ENCODE measurements at places on chromosomes 2 and 18.

- DNase-seq, result no peak
Observed at GRCh38 chr2:99910902-99911301, 231.5 kb downstream of the AFF3 start.

GRCh38 chr2:17915099-17915498 is 36.6 kb downstream of the KCNS3 start:
- no peak for DNase-seq

DNA sequence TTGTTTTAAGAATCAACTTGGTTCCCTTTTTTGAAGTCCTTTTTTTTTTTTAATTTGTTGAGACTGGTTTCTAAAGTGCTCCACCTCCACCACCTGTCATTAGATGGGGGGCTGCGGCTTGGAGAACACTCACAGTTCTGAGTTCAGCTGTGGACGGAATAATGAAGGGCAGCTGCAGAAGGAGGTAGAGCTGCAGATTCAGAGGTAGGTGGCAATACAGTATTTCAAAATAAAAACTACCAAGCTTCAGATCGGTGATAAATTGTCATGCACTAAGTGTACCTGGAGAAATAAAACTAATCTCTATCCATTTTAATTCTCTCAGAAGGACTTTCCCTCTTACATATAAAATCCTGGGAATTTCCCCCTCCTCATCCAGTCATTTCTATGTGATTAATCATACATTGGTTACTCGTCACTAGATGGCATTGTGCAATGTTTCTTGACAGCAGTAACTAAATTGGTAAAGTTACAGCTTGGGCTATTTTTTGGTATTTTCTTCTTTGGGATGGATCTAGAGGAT is 81.1 kb upstream of the SLC39A10 start:
- peak; percentile 94 for DNase-seq

GRCh38 chr18:13443552-13443951 is 225.0 kb downstream of the LDLRAD4 start:
- DNase-seq, result no peak

DNA sequence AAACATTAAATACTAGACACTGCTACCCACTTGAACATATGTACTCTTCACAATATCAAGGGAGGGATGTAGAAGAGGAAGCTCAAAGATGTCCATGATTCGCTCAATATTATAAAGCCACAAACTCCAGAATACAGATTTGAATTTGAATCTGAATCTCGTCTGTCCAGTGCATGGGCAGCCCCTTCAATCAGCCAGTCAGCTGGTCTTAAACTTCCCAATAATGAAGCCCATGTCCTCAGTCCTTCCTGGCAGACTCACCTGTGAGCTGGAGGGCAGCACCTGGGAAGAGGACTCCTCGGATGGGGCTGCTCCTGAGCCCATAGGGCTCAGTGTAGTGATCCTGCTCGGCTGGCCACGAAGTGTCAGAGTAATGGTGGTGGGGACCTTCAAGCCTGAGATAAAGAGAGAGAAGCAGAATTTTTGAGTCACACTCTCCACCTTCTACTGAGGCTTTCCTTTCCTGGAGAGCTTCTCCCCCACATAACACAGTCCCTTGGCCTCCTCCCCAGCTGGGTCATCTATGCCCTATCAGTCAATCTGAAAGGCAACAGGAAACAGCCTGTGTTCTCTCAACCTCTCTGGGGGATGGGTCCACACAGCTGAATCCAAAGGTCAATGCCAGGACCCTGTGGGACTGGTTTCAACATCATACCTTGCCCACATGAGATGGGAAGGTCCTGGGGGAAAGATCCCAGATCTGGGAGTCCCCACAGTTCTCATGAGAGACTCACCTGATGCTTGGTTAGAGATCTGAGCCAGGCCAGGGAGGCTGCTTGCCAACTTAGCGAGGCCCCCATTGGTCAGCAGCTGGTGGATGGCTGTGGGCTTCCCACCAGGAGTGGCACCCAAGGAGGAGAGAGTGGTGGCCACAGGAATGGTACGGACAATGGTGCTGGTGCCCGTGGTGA is 36.5 kb downstream of the KANSL3 start:
- DNase-seq, result no peak

DNA sequence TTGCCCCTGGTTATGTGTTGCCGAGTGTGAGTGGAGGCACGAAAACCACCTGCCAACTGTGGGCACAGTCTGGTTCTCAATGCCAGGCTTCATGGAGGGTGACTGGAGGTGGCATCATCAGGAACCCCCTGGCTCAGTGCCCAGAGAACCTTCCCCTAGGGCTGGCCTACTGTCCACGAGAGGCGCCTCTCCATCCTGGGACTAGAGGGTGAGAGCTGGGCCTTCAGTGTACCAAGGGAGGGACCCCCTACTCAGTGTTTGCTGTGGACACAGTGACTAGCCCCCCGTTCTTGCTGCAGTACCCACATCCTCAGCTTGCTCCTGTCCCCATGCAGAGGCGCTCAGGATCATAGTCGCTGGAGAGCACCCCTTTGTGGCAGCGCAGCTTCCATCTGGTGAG is 202.6 kb downstream of the HDAC4 start:
- no peak for DNase-seq

GRCh38 chr2:239222312-239222660 is 178.5 kb downstream of the HDAC4 start:
- DNase-seq, result peak; percentile 77

- no peak for DNase-seq
Observed at GRCh38 chr2:124283096-124283495, 258.0 kb downstream of the CNTNAP5 start.

GRCh38 chr2:102155703-102156515 is 13.4 kb downstream of the IL1R1 start:
- peak; percentile 63 for DNase-seq

DNA sequence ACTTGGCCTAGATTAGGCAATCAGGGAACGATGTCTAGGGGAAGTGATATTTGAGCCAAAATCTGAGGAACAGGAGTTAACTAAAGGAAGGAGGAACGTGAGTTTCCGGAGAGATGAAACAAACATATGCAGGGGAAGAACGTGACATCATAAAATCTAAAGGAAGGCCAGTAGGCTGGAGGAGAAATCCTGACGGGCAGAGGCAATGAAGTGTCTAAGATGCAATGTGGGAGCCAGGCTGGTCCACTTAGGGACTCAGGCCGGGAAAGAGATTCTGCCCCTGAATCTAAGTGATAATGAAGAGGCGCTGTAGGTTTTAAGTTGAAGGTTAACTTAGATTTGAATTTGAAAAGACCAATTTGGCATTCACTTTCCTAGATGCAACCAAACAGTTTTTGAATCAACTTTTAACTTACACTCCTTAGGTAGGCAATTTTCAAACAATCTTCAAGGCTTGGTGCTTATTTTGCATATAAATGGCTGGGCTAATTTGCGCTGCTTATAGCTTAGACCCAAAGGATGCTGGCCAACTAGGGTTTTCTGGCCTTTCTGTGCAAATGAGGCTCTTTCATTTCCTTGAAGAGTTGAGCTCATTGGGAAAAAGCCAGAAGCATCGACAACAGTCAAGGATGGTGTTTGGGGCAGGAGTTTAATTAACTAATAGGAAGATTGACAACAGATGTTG is 221.7 kb downstream of the SOX11 start:
- no peak for DNase-seq

DNA sequence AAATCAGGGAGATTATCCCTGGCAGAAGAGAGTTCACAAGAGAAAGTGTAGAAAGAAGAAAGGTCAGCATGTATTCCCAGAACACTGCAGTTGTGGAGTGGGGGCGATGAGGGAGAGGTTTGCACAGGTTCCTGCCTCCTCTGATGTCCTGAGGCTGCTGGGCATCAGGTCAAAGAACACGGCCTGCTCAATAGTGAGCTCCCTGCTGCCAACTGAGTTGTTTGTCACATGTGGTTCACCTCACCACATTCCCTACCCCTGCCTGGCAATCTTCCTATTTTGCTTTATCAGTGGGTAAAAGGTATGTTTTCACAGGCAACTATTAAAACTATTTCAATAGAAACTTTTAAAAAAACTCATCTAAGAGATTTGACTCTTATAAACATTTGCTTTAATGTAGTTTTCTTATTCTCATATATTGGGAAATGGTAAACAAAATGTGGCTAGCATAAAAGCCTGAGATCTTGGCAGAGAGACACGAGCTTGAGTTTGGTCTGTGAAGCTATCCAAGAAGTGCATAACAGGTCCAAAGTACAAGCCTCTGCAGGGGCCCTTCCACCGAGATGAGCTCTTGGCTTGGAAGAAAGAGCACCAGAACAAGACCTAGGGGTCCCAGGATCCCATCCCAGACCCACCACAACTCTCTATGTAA is 123.9 kb upstream of the SRD5A2 start:
- no peak for DNase-seq

DNA sequence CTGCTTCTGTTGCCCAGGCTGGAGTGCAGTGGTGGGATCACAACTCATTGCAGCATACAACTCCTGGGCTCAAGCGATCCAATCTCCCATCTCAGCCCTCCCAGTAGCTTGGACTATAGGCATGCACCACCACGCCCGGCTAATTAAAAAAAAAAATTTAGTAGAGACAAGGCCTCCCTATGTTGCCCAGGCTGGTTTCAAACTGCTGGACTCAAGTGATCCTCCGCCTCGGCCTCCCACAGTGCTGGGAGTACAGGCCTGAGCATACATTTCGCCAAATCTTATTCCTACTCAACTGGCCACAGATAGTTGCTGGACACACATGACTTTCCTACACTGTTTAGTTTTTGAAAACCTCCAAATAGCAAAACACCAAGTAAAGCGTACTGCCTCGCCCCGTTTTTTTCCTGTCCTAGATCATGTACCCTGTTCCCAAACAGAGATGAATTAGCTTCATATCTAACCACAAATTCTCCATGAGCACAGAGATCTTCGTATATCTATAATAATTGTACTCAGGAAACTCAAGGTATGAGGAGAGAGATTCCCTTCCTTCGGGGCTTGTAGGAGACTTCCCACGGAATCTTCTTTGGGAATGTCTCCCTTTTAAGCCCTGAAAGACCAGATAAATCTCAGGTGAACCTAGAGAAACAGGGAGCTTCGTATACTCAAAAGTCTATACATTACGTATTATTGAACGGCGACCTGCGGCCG is 598 bp upstream of the C2orf69 start:
- no peak for DNase-seq

GRCh38 chr2:218990612-218991011 is 2.6 kb downstream of the CRYBA2 start:
- no peak for DNase-seq

GRCh38 chr2:45301307-45302277 is 292.3 kb upstream of the SIX2 start:
- no peak for DNase-seq

DNA sequence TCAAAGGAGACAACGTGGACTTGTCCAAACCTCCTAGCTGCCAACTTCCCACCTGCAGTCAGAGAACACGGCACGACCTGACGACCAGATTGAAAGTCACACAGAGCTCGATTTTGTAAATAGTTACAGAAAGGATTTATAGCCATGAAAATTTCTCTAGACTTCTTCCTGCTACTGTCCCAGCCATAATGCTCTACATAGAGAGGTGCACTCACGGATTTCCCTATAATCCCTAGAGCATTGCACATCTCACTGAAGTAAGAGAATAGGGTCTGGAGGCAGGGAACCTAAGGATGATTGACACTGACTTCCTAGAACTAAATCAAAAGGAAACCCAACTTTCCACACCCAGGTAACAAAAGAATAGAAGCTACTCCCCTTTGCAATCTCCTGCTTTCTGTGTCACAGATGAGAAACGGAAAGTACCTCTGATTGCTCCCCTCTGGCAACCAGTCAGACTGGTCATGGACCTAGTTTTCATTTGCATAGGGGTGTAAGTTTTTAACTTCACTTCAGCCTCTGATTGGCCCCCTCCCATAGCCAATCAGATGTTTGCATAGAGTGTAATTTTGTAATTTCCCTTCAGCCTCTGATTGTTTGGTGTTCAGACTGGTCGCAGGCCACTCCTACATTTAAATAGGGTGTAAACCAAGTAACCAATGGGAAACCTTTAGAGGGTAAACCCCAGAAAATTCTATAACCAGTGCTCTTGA is 58.6 kb upstream of the FBXO11 start:
- peak; percentile 2 for DNase-seq

DNA sequence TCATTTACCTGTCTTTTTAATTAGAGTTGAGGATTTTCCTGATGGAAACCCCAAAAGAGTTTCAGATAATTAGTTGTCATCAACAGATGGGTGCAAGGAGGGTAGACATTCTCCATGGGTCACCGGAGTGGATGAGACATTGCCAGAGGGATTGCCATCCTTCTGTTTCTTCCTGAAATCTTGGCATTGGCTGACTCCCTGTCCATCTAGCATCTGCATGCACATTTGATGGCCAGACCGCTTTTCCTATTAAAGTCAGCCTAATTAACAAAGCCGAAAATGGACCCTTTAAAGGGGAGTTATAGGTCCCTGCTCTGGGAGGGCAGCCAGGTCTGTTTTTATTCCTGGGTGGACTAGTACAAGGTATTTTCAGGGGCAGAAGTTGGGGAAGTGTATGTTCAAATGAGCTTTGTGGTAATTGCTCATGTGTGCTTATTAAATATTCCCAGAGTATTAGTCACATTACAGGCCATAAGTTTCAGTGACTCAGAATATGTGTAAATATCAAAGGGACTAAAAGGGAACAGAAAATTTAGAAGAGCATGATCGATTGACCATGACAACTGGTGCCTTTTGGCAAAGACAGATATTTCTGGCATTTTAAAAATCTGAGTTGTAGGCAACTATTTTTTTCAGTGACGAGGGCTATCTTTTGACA is 209.8 kb downstream of the PHLPP1 start:
- peak; percentile 47 for DNase-seq

DNA sequence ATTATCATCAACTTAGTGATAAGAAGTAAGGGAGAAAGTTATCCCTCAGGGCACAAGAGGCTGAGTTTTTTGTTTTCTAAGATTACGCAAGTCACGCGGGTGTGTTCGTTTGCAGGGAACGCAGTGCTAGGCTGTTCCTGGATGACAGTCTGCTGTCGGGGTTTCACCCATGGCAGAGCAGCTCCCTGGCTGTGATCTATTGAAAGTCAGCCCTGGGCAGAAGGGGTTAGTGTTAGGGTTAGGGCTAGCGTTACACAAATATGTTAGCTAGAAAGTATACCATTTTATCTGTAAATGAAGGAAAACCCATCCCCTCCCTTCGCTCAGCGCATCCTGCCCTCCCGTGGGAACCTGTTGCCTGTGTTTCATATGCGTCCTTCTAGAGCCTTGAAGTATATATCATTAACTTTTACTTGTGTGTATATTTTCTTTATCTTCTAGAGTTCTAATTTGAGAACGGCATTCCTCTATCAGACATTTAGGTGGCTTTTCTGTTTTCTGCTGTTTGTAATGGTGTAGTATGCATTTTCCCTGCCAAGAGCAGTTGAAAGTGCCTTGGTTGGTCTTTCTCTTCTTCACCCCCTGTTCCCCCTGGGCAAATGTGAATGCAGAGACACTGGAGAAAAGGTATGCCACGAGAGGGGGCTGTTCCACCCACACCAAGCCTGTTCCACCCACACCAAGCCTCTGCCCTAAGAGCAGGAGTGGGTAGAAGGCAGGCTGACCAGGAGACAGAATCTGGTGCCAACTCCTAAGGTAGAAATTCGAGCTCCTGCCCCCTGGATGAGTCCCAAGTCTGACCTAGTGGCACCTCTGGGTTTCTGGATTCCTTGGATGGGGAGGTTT is 47.0 kb downstream of the ARMC9 start:
- peak; percentile 9 for DNase-seq
